CD4-positive, alpha-beta T cell treated with Interferon gamma for 1 hour (primary cell): ENCODE measurements at places on chromosomes 4 and X.

DNA sequence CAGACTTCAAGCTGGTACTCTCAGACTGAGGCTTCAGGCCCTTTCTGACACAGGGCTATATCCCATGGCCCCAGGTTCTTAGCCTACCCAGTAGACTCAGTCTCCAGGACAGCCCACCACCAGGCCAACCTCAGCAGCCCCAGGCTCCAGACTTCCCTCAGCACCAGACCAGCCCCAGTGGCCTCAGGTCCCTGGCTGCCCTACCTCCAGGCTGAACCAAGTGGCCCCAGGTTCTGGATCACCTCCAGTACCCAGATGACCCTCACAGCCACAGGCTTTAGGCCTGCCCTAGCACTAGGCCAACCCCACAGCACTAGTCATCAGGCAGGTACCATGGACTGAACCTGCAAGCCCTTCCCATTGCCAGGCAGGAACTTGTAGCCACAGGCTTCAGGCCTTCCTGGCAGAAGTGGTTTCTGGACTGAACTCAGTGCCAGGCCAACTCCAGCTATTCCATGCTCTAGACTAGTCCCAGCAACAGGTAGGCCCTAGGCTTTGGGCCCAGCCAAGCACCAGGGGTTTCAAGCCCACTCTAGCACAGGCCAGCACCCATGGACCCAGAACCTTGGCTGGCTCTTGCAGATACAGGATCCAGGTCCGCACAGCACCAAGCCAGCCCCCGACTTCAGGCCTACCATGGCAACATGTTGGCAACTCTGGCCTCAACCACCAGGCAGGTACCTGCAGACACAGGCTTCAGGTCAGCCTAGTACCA lies 45.7 kb upstream of the MAGED4 start:
- no peak for DNase-seq

DNA sequence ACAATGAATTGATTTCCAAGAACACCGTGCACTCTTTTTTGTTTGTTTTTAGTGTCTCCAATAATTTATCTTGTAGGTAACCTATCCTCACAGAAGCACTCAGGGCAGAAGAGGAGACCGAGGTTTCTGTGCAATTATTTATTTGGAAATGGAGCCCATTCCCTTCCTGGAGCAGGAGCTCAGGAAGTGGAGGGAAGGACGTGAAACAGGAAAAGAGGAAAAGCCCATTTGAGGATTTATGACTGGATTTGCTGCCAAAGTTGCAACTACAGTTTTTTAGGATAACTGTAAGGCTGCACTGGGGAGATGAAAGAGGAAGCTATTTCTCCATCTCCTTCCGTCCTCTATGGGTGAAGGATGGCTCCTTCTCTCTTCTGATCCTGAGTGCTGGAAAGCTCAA lies 31.7 kb upstream of the MXRA5 start:
- no peak for DNase-seq

- DNase-seq: no peak
Observed at GRCh38 chrX:6910218-6910617, 237.3 kb upstream of the STS start.

GRCh38 chr4:121711263-121712000 lies 14.7 kb upstream of the ANXA5 start:
- DNase-seq: peak; percentile 31

DNA sequence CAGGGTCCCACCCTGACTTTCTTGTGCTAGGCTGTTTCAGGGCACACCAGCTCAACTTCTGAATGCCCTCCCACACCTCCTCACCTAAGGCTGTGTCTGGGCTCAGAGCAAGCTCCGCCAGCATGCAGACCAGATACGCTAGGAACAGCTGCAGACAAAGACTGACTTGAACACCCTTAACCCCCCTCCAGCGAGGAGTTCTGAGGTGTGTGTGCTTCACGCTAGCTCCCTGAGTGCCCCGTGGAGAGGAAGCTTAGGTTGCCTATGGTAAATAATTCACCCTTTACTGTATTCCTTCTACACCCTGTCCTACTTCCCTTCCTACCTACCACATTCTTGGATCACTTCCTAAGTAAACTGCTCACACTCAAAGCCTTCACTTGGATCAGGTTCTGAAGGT lies 115.0 kb downstream of the VCX3B start:
- no peak for DNase-seq

GRCh38 chr4:10781805-10782204 lies 97.2 kb upstream of the CLNK start:
- no peak for DNase-seq

GRCh38 chr4:148574502-148574901 lies 132.3 kb upstream of the NR3C2 start:
- no peak for DNase-seq

DNA sequence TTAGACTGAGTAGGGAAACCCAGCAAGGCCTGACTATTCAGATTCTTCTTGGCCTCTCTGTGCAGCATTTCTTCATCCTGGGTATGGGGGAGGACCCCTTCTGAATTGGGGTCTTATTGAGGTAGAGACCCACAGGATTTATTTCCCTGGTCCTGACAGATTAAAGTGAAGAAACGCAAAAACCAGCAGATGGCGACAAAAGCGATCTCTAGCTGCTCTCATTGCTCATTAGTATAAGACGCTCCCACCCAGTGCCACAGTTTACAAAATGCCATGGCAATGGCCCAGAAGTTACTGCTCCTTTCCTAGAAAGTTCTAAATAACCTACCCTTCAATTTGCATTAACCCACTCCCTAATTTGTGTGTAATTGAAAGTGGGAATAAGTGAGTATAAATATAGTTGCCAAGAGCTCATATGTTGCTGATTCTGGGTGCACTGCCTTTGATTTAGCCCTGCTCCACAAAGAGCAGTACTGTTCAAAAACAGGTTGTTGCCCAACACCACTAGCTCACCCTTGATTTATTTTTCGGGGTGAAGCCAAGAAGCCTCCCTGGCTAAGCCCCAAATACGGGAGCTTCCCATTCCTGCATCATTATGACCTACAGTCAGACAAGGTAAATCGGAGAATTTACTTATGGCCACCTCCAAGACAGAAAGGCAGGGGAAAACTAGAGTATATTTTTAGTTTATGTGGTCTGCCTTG lies 3.7 kb upstream of the BEX4 start:
- peak; percentile 22 for DNase-seq

GRCh38 chrX:129831091-129831885 lies 12.4 kb downstream of the ZDHHC9 start:
- DNase-seq: no peak

GRCh38 chrX:72180539-72180938 lies 1.0 kb upstream of the PIN4 start:
- no peak for DNase-seq

- DNase-seq: no peak
Observed at GRCh38 chrX:39983715-39984114, 114.0 kb downstream of the BCOR start.

DNA sequence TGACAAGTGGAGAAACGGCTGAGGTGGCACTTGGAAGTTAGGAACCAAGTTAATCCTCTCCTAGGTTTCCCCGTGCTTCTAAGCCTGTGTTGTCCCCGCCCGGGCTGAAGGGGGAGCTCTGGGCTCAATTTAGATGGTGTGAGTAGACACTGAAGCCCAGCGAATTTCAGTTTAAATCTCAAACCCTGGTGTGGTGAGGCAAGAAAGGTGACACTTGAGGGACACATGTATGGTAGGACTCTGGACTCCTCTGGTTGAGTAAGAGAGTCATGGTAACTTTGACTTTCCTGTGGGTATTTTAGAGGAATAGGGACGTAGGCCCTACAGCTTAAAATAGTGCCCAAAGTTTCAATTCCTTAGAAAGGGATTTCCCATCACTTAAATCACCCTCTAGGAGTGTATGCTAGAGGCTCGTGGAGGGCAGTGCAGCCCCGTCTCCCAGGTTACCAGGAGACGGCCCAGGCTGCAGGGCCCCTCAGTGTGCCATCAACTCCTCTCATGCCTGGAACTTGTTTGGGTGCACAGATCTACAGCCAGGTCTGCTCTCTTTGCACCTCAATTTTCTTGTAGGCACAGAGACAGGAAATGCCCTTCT lies 24.0 kb downstream of the HAND2 start:
- peak; percentile 23 for DNase-seq

DNA sequence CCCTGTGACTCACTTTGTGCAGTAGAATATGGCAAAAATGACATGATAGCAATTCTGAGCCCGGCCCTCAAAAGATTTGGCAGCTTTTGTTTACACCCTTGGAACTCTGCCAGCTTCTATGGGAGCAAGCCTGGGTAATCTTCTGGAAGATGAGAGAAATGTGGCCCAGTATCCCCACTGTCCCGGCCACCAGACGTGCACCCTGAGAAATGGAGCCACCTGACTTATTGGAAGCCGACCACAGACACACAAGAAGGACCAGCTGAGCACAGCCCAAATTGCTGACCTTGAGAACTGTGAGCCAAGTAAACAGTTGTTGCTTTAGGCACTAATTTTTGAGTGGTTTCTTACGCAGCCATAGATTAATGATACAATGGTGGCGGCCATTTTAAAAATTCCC lies 197.0 kb downstream of the STIM2 start:
- no peak for DNase-seq

DNA sequence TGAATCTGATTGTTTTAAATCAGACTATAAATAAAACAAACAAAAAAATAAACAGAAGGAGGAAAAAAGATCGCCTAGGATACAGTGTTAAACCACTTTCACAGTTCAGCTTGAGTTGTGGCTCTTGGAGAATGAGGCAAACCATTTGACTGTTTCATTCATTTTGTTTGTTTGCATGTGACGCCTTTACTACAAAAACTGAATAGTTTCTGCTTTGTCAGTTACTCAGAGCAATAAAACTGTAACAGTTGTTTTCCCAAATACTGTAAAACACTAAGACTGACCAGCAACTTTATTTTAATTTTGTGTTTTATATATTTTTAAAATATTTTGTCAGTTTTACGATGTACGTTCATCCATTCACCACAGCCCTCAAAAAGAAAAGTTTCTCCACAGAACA lies 214.5 kb downstream of the FBXW7 start:
- no peak for DNase-seq

GRCh38 chr4:17265653-17266052 lies 246.2 kb downstream of the QDPR start:
- no peak for DNase-seq

- no peak for DNase-seq
Observed at GRCh38 chr4:121789960-121790829, 10.9 kb upstream of the EXOSC9 start.

GRCh38 chr4:150457802-150458201 lies 124.1 kb upstream of the MAB21L2 start:
- no peak for DNase-seq

DNA sequence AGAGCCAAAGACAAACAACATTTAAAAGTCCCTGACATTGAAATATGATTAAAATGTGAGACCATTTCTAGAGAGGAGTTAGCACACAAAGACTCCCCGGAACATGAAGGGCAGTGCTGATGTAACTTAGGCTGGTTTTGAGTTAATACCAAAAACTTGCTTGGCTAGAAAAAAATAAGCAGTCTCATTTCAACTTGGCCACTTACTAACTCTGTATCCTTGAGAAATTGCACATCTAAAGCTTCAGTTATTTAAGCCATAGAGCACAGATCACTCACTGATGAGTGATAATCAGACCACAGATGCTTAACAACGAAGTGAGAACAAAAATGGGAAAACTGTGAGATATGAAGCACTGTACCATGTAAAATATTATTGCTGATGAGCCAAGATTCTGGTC lies 65.9 kb upstream of the MAOA start:
- DNase-seq: no peak

DNA sequence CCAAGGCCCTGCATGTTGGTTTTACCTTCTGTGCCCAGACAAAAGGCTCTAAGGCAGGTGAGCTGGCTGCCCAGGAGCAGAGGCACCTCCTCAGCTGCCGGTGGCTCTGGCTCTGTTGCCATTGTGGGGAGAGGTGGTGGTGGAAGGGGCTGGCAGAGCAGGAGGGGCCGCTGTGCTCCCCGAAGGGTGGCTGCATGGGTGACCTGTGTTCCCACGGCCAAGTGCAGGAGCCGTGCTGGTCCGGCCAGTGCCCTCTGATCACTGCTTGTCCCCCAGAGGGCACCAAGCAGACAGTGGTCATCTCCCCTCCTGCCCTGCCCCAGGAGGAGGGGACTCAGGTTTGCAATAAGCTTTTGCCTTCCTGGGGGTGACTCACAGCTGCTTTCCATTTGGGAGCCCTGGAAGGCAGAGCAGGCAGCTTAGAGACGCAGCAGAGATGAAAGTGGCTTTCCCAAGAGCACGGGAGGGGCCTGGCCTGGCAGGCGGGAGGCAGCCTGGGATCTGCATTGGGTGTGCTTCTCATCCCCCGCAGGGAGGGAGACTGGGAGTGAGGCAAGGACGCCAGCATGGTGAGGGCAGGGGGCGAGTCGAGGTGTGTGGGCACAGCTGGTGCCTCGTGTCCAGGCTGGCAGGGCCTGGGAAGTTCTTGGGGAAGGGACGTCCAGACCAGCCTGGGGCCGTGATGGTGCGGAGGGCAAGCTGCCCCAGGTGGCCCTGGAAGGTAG lies 28.7 kb downstream of the DOK7 start:
- DNase-seq: no peak

DNA sequence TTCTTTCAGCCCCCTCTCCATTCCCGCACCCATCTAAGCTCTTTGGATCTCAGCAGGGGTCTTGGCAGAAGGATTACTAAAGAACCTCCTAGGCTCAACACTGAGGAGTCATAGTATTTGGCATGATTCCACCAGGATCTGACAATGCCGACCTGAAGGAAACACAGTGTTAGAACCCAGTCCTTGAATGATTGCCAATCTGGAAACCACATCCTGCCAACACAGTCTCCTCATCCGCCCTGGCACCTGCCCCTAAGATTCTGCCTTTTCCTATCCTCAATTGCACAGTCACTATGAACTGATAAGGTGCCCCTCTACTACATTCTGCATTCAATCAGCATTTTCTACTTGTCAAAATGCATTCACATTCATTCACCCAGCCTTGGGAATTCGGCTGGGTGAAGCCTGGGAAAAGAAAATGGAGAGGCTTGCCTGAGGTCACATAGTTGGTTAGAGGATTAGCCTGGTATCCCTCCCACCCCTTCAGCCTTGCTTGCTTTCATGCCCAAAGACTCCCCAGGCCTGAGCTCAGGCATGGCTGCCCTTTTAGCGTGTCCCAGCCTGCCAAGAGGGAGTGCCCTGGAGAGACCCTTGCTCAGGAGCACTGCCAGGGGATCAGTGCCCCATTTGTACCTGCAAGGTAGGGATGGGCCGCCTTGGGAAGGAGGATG lies 2.2 kb upstream of the CLDN2 start:
- no peak for DNase-seq

GRCh38 chr4:32962100-32962499 lies 2241.9 kb downstream of the PCDH7 start:
- DNase-seq: no peak

DNA sequence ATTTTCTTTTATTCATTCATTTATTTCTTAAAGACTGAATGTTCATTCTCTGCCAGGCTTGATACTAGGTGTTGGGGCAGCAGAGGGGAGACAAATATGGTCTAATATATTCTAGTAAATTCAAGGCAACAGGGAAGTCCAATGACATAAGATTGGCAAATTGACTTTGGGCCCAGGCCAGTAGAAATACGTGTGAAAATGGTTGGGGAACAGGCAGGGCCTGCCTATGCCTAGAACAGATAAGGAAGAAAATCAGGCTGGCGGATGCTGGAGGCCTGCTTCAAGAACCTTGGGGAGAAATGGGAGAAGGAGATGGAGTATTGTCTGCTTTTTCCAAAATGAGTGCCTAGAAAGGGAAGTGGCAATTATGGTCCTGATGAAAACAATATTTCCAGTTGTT lies 108.6 kb downstream of the RTL5 start:
- no peak for DNase-seq

- no peak for DNase-seq
Observed at GRCh38 chr4:80268936-80269335, 2.5 kb downstream of the FGF5 start.

GRCh38 chr4:110671679-110672078 lies 48.8 kb upstream of the PITX2 start:
- DNase-seq: no peak
